ENCODE measurements at places on chromosomes 2 and 18. TPM values are rescaled to one million over a fixed set of nuclear protein-coding genes. Genes with fewer than 3 reads are reported as not detected.

RNU2-63P gene
- total RNA-seq, result not detected

TNS1 gene
- 3.7 TPM for total RNA-seq

SANBR gene
- 90.5 TPM for total RNA-seq

TGFBRAP1 gene
- total RNA-seq, result 20.4 TPM

ADD2 gene
- 291 TPM for total RNA-seq

PIGN gene
- 50.1 TPM for total RNA-seq

CAD gene
- 13.9 TPM for total RNA-seq

MTCL1 gene
- total RNA-seq, result 15.9 TPM

PSTPIP2 gene
- total RNA-seq, result 0.41 TPM

SPP2 gene
- not detected for total RNA-seq

CYS1 gene
- total RNA-seq, result 0.82 TPM

CXCR1 gene
- under 0.01 TPM for total RNA-seq

RFX8 gene
- 0.41 TPM for total RNA-seq

ARL4C gene
- 41.2 TPM for total RNA-seq
